ENCODE measurements at places on chromosomes 12 and 14.
A peak's percentile ranks its signal among the peaks of the same experiment; 100 is the strongest.

GRCh38 chr12:93741659-93742109 is 64.5 kb downstream of the CRADD start:
- no peak for DNase-seq

- DNase-seq, result no peak
Observed at GRCh38 chr14:91501951-91502930, 7.9 kb downstream of the PPP4R3A start.

DNA sequence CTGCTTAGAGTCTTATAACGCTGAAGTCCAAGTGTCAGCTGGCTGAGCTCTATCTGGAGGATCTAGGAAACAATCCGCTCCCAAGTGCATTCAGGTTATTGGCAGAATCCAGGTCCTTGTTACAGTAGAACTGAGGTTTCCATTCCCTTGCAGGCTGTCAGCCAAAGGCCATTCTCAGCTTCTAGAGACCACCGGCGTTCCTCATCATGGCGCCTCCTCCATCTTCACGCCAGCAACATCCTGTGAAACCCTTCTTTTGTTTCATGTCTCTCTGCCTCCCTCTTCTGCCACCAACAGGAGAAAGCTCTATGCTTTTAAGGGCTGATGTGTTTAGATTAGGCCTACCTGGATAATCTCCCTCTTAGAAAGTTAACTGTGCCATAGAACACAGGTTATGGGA is 133.0 kb upstream of the RASSF8 start:
- no peak for DNase-seq

GRCh38 chr14:75995372-75996041 is 9.9 kb downstream of the IFT43 start:
- no peak for DNase-seq

DNA sequence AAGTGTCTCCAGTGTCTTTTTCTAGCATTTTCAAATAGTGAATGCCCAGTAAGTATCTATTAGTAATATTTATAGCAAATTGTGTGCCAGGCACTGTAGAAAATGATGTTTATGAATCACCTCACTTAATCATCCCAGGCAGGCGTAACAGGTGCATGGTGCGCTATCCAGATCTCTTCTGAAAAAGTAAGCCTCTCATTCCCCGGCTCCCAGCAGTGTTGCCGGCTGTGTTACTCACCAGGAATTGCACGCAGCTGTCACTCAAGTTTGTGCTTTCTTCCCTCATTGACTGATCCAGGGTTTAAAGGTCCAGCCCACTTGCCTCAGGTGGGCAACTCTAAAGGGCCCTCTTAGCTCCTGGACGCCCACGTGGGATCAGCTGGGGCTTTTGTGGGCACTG is 173.8 kb upstream of the RASSF8 start:
- no peak for DNase-seq

DNA sequence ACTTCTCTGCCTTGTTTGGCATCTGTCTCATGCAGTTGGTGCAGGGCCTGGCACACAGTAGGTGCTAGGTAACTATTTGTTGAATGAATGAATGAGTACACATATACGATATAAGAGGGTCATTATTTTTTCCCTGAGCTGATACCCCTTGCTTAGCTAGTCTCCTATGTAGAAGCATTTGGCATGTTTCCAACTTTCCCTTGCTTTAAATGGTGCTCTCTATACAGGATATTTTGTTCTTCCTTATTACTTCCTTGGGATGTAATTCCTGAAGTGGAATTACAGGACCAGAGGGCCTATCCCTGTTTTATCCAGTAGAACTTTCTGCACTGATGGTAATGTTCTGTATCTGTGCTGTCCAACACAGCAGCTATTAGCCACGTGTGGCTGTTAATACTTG is 250.1 kb upstream of the PWP1 start:
- DNase-seq, result no peak

DNA sequence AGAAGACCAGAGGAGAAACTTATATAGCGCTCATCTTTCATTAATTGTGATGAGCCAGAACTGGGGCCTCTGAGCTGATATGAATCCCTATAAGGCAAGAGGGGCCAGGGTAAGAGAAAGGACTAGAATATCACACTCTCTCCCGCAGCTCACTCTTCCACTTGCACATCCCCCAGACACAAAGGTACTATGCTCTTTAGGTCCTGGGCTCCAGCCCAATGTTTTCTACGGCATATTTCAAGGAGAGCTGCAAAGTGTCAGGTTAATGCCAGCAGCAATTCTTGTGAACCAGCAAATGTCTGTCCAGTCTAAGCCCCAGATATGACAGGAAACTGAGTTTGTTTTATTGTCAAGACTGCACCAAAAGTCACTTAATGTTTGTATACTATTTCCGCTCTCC is 29.4 kb downstream of the PPP2R5E start:
- DNase-seq, result no peak

GRCh38 chr14:76551906-76552305 is 176.0 kb downstream of the ESRRB start:
- DNase-seq, result no peak

DNA sequence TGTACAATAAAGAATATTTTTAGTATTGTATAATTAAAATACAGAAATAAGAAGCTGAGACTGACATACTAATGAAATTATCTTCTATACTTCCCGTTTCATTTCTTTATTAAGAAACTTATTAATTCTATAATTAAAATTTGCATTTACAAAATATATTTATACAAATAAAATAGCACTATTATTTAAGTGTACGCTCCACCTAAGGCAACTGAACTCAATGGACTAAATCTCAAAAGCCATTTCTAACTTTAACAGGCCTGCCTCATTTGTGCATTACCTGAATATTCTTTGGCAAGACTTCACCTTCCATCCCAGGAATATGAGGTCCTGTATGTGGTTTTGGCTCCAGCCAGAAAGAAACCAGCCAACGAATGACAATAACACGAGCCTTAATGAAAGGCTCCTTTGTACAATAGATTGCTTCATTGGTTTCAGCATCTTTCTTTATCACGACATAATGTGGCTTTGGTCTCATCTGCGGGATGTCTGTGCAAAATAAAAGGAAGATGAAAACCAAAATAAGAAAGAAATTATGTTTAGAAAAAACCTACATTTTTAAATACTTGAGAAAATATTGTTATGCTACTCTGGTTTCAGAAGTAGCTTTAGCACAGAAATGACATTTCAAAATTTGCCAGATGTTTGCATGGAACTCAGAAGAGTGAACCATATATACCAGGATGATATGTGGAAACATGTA is 58.7 kb downstream of the RALGAPA1 start:
- DNase-seq, result no peak

- DNase-seq, result no peak
Observed at GRCh38 chr14:20564501-20564997, 3.7 kb upstream of the RNASE9 start.

GRCh38 chr12:117180758-117181467 is 9.4 kb downstream of the FBXO21 start:
- no peak for DNase-seq

DNA sequence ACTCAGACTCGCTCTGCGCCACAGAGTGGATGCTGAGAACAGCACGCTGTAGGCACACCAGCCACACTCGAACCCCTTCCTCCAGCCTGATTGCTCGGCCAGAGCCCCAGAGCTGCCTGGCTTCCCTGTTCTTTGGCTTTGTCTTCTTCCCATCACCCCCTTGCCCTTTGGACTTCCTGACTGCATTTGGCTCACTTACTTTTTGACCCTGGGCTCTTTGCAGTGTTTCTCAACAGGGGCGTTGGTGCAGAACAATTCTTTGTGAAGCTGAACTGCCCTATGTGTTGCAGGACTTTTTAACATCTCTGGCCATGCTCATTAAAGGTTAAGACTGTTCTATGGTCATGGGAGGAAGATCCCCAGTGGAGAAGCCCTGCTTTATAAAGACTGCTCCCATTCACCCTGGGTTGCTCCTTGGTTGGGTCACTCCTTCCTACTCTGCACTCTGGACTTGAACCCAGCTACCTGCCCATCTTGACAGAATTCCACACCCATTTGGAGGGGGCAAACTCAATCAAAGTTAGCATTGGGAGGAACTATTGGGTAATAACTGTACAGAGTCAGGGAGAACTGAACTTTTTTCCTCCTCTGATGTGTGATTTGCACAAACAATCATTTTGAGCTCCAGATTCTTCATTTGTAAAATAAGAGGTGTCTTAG is 127.7 kb upstream of the PLEKHG7 start:
- DNase-seq, result no peak

- peak; percentile 94 for DNase-seq
Observed at GRCh38 chr14:39266525-39266870, 32.8 kb downstream of the MIA2 start.

- no peak for DNase-seq
Observed at GRCh38 chr12:117026343-117026742, 72.9 kb downstream of the TESC start.

DNA sequence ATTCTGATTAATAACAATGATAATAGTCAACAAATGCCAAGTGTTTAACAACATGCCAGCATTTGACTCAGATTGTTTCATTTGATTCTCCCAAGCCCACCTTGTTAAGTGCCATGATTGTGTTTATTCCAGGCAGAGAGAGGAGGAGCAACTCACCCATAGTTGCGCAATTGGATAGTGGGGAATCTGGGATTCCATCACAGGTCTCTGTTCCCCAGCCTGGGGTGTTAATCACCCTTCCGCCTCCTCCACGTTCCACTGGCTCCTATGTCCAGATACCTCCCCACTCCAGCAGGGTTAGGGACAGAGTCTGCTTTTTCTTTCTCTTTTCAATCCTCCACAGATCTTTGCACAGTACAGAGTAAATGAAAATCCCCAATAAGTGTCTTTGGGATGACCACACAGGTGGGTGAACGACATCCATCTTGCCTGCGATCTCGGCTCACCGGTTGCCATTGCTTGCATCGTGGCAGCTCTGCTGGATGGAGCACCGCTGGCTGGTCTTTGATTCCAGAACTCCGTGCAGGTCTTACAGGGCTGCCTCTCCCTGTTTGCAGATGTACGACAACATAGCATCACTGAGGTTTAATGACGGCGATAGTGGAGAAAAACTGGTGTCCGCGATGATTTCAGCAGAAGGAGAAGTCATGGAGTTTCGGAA is 78.8 kb downstream of the DNAH10 start:
- no peak for DNase-seq

DNA sequence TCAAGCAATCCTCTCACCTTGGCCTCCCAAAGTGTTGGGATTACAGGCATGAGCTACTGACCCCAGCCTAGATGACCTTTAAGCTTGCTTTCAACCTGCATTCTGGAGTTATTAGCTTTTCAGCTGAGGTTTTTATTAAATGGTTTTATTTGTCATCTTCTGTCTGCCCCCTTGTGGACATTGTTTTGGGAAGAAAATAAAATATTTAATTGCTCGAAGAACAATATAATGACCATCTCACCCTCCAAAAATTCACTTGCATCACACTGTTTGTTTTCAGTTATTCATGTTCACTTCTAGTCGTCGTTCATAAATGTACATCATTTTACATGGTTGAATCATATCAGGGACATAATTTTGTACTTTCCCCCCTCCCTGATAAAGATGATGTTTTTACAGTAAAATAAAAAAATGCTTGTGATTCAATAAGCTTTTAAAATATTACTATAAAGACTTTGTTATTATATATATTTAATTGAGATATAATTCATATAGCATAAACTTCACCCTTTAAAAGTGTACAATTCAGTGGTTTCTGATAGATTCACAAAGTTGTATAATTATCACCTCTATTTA is 10.1 kb upstream of the SPATS2 start:
- DNase-seq, result no peak

DNA sequence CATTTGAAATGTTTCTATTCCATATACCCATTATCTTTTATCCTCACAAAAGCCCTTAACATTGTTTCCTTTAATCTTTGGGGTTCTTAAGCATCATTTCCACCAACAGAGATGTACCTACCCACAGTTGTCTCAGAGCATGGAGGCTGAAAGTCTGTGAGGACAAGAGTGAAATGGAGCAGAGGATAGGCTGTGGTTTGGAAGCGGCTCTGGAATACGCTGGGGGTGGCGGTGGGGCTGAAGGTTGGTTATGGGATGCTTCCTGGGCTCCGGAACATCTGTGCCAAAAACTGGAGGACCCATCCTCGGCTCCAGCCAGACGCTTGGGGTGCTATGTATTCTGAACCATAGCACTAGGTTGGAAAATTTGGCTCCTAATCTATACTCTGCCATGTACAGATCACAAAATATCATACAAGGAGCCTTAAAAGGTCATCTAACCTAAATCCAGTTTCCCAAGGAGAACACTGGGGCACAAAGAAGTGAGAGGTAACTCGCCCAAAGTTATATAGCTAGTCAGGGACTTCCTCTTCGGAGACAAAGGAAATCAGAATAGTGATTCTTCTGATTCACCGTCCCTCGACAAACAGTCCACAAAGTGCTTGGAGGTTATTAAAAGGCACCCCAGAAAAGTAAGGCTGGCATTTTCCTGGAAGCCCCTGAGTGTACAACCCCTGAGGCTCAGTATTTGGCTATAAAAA is 2.5 kb downstream of the PPP1R3E start:
- no peak for DNase-seq

DNA sequence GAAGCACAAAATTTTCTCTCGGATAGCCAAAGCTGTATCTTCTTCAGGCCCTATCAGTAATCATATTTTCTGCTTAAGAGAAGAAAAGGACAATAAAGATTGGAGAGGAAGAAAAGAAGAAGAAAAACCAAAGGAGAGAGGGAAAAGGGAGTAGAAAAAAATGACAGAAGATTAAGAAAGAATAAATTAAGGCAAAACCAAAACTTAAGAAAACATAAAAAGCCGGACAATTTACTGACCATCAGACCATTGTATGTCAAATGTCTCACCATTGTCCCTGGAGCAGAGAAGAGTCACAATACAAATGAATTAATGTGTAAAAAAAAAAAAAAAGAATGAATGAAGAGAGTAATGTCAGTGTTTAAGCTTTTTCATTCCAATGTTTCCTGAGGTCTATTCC is 1274.8 kb downstream of the FSCB start:
- no peak for DNase-seq

DNA sequence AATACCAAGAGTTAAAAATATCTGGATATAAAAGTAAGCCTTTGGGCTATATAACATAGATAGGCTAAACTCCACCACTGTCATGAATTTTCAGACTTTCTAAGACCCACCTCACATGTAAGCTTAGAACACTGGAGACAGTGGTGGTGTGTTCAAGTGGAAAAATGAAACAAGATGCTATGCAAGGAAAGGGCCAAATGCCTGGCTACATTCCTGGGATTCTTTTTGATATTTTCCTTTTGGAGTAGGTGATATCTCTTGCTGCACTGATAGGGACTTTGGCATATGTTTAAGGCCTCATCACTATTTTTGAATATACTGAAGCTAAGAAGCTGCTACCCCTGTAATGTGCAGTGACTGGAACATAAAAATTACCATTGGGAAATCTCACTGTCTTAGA is 341.3 kb downstream of the SLC16A7 start:
- no peak for DNase-seq

DNA sequence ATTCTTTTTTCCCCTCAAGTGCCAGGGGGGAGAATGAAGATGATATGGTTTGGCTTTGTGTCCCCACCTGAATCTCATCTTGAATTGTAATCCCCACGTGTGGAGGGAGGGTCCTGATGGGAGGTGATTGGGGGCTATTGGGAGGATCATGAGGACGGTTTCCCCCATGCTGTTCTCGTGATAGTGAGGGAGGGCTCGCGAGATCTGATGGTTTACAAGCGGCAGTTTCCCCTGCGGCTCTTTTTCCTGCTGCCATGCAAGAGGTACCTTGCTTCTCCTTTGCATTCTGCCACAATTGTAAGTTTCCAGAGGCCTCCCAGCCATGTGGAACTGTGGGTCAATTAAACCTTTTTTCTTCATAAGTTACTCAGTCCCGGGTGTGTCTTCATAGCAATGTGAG is 173.7 kb downstream of the CAND1 start:
- no peak for DNase-seq

GRCh38 chr12:106247674-106248311 is at the start of gene CKAP4:
TSS of gene CKAP4 (minus strand) at chr12:106248020. CDS start at chr12:106247851, 169 bp downstream.
- DNase-seq, result peak; percentile 46

- no peak for DNase-seq
Observed at GRCh38 chr12:27808841-27809240, 28.8 kb upstream of the MANSC4 start.

GRCh38 chr12:100995201-100995600 is 200.6 kb downstream of the ANO4 start:
- DNase-seq, result no peak

Measured in SW480 (cell line).